Activated T-cell treated with anti-CD3 and anti-CD28 coated beads for 4 hours (primary cell): ENCODE measurements at places on chromosomes 4 and X.

- no peak for DNase-seq
Observed at GRCh38 chr4:125315576-125316400, 1.0 kb downstream of the FAT4 start.

DNA sequence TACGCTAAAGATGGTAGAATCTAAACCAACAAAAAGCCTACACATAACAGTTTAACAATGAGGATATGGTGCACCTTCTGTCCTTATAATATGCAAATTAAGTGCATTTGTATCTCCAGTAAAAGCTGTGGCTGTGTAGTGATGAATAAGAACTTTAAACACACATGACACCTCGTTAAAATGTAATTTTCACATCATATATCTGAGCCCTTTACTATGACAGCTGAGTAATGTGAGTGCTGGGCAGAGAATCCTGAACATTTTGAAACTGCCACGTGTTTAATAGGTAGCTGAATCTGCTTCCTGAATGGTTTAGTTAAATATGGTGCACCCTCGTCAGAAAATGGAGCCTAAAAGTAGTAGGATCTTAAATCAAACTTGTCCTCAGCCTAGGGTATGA lies 540.8 kb downstream of the ADGRL3 start:
- no peak for DNase-seq

DNA sequence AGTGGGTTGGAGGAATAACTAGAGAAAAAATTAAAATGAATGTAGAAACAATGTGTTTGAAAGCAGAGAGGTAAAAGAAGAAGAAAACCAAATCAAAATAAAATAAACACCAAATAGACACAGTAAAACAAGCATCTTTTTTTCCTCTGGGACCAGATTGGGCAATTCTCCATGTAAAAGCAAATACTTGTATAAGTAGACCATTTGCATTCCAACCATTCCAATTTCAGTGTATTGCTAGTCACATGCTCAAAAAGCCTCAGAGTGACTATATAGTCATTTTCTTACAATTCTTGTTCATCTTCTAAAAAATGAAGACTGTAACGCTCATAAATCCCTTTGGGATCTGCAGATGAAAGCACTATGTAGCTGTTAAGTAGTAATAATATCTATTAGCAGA lies 969.5 kb downstream of the PCDH18 start:
- DNase-seq, result no peak

DNA sequence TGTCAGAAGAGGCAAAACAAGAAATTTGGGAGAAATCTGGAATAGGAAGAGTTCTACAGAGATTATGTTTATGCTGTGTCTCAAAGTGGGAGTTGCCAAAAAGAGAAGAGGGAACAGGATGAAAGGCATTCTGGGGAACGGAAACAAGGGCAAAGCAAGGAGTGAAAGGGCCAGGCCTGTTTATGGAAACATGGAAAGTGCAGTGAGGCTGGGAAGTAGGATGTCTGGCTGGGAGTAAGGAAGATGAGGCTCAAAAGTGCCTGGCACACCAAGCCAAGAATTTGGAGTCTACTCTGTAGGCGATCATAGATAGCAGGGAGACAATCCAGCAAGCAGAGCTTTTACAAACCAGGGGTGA lies 1.8 kb upstream of the CUL4B start:
- no peak for DNase-seq

GRCh38 chr4:6044805-6045204 lies 26.6 kb upstream of the C4orf50 start:
- DNase-seq, result no peak

- no peak for DNase-seq
Observed at GRCh38 chr4:141464366-141464765, 172.0 kb upstream of the IL15 start.

GRCh38 chrX:108537005-108537404 lies 97.4 kb downstream of the COL4A5 start:
- DNase-seq, result no peak

GRCh38 chr4:54781756-54782155 lies 124.0 kb downstream of the KIT start:
- DNase-seq, result no peak

GRCh38 chrX:35829501-35829900 lies 31.4 kb downstream of the MAGEB16 start:
- DNase-seq, result no peak

DNA sequence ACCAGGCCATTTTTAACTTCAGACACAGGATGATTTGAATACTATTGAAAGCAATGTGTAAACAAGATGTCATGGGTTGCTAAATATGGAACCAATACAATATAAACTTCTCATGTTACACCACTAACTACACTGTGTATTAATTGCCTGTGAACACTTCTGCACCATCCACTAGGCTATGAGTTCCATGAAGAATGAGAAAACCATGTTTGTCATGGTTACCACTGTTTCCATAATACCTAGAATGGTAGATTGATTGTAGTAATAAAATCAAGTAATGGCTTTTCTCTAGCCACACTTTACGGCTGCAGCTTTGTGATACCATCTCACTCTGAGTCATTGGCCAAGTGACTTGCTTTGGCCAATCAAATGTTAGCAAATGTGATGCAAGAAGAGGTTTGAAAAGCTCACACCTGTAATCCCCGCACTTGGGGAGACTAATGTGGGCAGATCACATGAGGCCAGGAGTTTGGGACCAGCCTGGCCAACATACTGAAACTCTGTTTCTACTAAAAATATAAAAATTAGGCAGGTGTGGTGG lies 19.9 kb upstream of the CYBB start:
- DNase-seq, result no peak

DNA sequence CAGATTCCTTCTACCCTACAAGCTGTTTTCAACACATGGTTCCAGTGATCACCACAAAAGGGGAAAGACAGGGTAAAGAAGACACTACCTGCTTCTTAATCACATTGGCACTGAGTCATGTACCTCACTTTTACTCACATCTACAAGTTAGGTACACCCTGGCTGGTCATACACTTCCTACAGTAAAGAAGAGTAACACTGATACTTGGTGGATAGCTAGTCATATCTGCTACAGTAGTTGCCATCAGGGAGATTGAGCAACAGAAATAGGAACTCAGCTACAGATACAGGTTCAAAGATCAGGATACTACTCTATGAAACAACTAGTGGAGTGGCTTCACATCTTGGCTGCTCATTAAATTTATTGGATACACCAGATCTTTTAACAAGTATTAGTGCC lies 105.4 kb upstream of the DIAPH2 start:
- DNase-seq, result no peak

DNA sequence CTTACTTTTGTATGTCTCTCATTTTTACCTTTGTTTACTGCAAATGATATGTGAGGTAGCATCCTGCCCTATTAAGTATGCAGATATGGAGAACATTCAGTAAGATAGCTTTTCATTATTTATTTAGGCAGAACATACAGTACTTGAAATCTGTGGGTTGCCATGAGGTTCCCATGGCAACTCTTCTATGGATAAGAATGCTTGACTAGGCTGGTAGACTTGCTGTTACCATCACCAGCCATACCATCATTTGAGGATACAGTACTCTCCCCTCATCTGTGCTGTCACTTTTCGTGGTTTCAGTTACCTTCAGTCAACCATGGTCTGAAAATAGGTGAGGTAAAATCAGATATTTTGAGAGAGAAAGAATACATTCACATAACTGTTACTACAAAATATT lies 56.7 kb downstream of the NAF1 start:
- DNase-seq, result no peak

- no peak for DNase-seq
Observed at GRCh38 chr4:16544251-16544721, 318.0 kb upstream of the TAPT1 start.

GRCh38 chr4:122776916-122777315 lies 44.4 kb downstream of the BBS12 start:
- DNase-seq, result no peak

DNA sequence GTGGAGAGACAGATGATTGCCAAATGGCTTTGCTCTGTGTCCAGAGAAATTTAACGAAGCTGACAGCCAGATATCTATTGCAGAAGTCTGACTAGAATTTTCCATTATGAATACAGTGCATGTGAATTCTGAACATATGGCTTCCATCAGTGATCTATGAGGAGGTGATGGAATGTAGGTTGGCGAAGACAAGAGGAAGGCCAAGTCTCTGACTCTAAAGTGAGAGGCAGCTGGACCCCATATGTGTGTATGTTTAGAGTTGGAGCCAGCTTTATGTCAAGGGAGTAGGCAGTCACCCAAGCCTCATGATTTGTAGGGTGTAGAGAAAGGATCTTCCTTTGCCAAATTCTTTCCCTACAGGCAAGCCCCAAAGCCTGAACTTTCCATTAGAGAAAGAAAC lies 76.2 kb upstream of the TEX13D start:
- DNase-seq, result no peak
